Stimulated activated CD8-positive, alpha-beta memory T cell treated with anti-CD3 and anti-CD28 coated beads, Interleukin-2, amount 100 ng/mL, for 1 hour (primary cell): ENCODE measurements at places on chromosomes 5 and 9.

- DNase-seq: no peak
Measured at GRCh38 chr9:114034196-114034595, 43.9 kb downstream of the AMBP start.

DNA sequence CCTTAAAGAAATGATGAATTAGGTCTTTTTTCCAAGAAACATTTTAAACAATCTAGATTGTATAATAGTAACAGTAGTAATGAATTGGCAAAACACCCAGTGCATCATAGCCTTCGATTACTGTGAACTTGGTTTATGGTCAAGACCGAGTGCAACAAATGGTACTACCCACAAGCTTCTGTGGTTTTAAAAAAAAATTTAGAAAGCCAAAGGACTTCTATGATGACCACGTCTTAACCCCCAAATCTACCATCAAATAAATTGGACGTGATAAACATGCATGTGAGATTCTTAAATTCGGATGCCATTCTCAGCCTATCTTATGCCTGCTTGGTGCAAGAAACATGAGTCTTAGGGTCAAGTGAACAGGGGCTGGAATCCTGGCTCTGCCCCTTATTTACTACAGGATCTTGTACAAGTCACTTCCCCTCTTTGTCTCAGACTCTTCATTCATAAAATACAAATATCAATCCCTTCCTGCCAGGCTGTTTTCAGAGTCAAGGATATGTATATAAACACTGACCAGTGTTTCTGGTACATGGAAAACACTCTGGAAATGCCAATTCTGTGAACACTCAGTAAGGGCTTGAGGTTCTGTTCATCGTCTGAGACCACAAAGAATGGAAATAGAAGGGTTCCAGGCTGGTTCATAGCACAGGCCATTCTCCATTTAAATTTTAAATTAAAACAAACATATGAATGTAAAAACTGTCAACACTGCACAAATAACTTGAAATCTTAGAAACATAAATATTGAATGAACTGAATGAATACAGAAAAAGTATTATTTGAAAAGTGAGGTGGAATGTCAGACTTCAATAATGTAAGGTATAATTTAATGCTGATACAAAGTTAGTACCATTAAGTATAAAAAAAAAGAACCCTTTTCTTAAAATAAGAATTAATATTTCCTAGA lies 107.8 kb downstream of the NR6A1 start:
- no peak for DNase-seq

- DNase-seq: no peak
Measured at GRCh38 chr5:97363577-97363976, 180.5 kb upstream of the RIOK2 start.

GRCh38 chr5:61670941-61671340 lies 338.9 kb downstream of the ZSWIM6 start:
- no peak for DNase-seq

DNA sequence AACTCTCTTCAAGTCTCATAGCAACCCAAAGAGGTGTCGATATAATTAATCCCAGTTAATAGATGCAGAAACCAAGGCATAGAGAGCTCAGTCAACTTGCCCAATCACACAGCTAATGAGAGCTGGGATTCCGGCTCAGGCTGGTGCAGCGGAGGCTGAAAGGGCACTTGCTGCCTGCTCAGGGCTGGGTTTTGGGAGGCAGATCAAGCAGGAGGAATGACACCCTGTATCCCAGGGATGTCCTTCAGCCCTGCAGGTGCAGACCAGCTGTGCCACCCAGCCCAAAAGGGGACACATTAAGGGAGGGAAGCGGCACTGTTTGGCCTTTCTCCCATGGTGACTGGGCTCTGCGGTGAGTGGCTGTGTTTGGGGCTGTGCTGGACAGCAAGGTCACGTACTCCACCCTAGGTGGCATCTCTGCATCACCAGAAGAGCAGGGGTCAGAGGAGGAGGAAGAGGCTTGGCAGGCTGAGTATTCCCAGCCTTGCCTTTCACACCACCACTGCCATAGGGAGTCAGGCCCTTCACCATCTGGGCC lies 124.1 kb downstream of the MVB12B start:
- DNase-seq: no peak

DNA sequence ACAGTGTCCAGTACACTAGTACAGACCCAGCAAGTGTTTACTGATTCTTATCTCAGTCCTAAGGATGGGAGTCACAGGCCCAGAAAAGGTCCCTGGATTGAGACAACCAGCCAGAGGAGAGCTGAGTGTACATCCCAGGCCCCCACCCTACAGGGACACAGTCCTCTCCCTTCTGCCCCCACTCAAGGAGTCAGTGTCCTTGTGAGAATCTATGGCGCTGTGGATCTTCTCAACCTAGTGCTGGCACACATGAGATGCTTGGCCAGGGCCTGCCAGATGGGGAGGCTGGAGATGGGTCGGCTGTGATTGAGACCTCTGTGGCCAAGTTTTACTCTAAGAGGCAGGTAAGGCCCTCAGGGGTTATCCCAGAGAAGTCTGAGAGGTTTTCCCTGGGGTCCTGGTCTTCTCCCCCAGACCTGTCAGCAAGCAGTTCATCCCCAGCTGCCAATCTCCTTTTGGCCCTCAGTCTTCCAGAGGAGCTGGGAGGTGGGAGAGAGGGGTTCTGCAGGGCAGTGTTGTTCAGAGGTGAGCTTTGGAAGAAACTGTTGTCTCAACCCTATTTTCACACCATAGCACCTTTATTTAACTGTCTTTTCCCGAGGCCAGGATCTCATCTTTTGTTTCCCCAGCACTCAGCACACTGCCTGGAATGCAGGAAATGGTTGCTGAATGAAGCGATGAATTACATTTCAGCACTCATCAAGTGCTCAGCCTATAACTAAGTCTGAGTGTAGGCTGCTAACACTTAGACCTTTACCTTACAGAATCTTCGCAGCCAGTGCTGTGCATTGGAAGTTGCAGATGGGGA lies 3.2 kb upstream of the NSD1 start:
- DNase-seq: no peak

DNA sequence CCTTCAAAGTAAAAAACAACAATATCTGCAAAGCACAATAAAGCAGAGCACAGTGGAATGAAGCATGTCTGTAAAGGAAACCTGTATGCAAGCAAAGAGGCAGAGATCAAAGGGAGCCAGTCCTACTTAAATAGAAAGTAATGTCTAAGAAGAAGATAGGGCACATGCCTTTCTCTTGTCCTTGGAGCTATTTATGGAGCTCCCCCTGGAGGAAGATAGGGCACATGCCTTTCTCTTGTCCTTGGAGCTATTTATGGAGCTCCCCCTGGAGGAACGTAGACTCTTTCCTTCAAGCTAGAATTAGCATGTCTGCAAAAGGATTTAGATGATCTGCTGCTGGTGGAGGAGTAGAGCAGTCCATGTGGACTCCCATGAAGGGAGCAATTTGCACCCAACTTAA lies 168.1 kb upstream of the RASEF start:
- no peak for DNase-seq

DNA sequence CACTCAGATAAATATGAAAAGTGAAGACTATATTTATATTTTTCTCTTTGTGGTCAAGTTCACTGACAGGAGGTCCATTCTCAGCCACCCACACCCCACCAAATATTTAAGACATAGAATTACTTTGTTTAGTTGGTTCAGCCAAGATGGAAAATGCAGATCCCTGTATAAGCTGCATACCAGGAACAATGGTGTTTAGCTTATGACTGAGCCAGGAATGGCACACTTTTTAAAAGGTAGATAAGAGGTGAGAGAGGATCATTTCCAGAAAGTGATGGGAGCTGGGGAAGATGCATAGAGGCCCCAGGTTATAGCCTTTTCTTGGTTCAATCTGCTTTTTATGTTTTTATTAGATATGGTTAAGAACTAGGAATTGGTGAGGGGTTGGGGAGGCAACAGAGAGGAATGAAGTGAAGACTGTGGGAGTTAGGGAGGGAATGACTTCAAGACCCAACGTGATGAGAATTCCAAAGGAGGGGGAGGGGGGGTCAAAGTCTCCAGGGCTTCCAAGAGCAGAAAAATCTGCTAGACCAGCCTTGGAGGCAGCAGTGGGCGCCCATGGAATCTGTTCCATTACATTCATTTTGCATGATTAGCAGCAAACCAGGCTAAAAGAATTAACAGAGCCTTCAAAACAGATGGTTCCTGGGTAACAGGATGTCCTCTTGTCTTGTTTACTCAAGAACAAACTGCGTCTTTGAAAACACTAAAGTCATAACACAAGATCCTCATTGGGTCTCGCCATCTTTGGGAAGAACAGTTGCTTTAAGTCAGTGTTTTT lies 95.2 kb downstream of the FGF1 start:
- DNase-seq: no peak

DNA sequence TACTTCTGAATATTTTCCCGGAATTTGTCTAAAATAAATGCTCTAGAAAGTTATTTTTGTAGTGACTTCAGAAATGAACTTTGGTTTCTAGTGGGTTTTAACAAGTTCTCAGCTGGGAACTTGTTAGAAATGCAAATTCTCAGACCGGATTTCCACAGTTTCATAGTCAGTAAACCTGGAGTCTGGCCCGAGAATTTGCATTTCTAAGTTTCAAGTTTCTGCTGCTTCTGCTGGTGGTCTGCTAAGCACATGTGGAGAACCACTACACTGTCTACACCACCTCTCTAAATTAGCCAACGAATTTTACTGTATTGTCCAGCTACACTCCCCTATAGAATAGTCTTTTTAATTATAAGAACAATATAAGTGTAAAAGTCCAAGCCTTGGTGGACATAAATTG lies 208.0 kb downstream of the CHSY3 start:
- DNase-seq: no peak

DNA sequence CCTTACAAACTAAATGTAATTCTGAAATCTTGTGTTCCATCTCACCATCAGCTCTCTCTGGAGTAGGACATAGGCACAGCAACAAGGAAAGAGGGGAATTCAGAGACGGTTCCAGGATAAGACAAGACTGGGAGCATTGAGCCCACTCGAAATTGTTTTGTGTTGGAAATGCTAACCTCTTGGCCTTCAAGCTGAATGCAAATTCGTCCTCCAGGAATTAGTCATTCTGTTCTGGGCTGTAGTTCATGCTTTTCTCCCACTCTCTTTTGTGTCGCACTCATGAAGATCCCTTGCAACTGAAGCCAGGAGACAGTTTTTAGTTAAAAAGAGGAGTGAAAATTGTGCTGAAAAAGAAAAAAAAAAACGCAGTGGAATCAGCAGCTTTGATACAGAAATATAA lies 121.7 kb upstream of the SEMA6A start:
- DNase-seq: no peak

DNA sequence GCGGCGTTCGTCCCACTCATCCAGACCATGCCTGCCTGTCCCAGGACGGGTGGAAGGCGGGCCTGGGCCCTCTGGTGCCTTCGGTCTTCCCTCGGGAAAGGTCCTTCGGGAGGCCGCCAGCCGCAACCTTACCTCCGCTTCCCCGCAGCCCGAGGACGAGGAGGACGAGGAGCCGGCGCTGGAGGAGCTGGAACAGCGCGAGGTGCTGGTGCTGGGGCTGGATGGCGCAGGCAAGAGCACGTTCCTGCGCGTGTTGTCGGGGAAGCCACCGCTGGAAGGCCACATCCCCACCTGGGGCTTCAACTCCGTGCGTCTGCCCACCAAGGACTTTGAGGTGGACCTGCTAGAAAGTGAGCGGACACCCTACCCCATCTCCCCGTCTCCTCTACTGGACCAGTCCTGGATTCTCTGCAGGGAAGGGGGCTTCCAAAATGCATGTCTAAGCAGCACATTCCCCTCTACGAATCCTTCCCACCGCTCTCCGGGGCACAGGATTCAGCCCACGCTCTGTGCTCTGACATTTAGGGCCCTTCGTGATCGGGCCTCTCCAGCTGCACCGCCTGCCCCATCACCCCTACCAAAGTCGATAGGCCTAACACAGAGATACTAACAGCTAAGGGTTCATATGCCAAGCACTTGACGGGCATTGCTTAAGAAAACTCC lies 1.1 kb downstream of the ARL10 start:
- DNase-seq: no peak

GRCh38 chr5:134143431-134143830 lies 28.9 kb downstream of the TCF7 start:
- DNase-seq: no peak

- DNase-seq: no peak
Measured at GRCh38 chr5:37514946-37515345, 135.8 kb downstream of the WDR70 start.

DNA sequence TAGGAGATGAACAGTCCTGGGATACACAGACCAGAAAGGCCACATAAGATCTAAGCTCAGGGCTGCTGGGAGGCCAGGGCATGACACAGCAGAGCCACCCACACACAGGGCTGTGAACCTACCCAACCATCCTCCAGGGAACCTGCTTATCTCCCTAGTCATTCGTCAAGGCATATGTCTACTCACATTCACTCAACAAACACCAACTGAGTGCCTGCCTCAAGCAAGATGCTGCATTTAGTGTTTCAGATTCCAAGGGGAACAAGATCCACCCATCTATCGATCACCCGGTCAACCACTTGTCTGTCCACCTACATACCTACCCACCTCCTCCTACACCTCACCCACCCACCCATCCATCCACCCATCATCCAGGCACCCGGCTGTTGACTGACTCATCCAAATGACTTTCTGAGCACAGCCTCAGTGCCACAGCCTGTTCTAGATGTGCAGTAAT lies 1.9 kb downstream of the DPM2 start:
- DNase-seq: no peak

DNA sequence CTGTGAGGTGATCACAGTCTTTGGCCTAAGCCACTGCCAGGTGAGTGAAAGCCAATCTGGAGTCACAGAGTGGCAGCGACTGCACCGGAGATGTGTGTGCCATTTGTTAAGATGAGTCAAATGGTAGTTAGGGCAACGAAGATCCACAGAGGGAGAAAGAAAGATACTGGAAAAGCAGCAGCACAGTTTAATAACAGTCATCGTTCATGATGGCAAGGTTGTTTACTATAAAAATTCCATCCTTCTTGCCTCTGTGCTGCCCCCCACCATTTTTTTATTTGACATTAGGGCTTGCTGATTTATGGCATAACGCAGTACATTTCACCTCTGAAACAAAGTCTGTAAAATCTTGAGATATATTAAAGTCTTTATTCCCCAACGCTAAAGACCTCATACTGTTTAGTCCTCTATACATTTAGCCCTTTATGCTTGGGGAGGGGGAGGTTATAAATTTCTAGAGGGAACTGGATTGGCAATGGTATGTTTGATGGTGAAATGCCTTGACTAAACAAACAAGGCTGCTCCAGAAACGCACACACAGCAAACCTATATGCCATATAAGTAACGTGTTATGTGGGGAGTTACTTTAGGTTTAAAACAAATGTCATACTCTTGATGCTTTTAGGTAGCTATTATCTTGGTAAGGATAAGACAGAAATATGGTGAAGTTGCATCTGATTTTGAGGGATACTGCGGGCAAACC lies 55.8 kb upstream of the ABL1 start:
- DNase-seq: no peak
